ENCODE measurements at places on chromosomes 12 and 14.

DNA sequence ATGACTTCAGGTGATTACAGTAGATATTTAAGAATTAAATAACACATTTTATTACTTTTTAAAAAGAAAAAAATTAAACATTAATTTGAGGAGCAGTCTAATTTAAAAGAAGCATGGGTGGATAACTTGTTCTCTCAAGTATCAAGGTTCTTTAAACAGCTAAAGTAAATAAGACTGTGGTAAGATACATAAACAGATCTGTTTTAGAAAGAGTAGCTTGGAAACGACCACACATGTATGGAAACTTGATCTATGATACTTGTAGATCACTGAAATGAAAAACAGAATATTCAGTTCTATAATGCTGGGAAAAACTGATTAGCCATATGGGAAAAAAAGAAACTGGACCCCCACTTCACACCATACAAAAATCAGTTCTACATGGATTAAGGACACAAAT lies 36.0 kb downstream of the TC2N start:
- DNase-seq, result no peak

DNA sequence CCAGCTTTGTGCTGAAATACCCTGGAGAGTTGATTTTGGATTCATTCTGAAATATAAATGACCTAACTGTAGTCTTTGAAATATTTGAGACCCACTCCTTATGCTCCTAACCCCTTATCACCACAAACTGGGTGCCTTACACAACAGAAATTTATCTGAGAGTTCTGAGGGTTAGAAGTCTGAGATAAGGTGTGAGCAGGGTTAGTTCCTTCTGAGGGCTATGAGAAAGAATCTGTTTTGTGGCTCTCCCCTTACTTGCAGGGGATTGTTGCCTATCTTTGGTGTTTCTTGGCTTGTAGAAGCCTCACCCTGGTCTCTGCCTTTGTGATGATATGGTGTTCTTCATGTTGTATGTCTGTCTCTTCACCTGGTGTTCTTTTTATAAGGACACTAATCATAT lies 91.7 kb downstream of the DERA start:
- DNase-seq, result no peak

DNA sequence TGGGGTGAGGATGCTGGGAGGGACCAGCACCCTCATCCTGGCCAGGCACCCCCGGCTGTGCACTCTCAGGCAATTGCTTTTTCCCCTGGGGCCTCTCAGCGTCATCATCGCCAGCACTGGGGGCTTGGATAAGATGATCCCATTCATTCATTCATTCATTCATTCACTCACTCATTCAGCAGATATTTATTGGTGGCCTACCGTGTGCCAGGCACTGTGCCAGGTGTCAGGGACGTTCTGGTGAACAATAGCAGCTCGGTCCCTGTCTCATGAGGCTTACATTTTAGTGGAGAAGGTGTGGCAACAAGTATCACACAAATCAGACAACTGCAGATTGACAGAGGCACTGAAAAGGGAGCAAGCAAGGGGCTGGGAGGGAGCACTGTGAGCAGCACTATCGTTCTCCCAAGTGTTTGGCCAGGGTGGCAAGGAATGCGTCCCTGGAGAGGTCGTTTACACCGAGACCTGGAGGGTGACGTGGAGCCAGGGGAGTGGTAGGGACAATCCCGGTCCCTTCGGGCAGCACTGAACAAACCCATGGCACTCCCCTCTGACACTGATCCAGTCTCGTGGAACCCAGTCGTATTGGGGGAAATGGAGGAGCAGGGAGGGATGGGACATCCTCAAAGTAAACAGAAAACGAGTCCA lies 124.1 kb downstream of the PAPOLA start:
- DNase-seq, result no peak

DNA sequence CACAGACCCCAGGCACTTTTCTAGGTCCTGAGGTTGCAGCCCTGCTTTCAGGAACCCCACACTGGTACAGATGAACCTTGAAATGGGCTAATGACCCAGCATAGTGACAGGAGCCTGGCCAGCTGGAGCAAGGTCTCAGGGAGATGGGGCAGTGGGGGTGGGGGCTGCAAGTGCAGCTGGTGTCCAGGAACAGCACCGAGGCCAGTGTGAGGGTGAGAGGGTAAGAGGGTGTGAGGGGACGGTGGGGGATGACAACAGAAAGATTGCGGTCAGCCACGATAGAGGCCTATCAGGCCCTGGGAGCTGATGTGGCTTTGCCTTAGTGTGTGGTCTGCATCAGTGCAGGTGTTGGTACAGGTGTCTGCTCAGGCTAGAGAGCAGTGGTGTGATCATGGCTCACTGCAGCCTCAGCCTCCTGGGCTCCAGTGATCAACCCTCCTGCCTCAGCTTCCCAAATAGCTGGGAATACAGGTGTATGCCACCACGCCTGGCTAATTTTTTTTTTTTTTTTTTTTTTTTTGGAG lies 59.7 kb downstream of the EP400 start:
- no peak for DNase-seq

- no peak for DNase-seq
Measured at GRCh38 chr12:31203261-31203660, 122.7 kb downstream of the SINHCAF start.
